ENCODE measurements at places on chromosomes 1 and 21.

DNA sequence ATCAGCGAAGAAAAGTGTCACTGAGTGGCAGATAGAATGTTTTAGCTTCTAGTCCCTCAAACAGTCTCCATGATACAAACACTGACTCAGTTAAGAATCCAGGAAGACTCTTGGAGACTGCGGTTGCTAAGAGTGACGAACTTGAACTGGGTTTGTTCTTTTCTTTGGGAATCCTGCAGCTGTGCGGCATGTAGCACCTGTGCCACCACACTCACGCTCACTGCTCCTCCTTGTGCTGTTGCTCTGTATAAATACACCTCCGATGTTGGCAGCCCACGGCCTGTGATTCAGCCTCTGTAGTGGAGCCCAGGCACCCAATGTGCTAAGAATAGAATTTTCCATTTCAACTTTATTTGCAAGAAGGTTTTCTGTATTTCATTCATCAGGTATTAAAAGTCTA, 5.5 kb upstream of the PPIE start:
- no peak for DNase-seq

DNA sequence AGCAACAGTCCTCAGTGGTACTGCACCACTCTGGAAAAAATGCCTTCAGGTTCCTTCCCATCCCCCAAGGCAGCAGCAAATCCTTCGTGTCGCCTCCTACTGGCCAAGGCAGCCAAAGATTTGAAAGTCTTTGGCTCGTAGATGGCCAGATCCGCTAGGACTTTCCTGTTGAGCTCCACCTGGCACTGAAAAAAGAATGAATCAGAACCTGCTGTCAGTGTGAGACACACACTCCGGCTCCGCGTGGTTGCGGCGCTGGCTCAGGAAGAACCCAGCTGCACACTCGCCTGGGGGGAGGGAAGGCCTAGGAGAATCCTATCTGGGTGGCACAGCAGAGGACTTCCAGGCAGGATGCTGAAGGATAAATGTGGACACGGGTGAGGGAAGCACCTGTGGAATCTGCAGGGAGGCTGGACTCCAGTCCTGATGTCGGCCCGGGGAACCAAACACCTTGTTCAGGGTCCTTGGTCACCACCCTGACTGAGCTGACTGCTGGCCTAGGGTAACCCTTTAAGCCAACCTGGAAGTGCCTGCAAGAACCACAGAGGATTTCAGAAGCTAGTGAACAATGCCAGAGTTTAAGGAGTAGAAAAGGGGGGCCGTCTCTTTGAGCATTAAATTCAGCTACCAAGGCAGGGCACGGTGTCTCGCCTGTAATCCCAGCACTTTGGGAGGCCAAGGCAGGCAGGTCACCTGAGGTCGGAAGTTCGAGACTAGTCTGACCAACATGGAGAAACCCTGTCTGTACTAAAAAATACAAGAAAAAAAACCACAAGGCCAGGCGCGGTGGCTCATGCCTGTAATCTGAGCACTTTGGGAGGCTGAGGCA, 3.2 kb upstream of the CCNL2 start:
- no peak for DNase-seq

DNA sequence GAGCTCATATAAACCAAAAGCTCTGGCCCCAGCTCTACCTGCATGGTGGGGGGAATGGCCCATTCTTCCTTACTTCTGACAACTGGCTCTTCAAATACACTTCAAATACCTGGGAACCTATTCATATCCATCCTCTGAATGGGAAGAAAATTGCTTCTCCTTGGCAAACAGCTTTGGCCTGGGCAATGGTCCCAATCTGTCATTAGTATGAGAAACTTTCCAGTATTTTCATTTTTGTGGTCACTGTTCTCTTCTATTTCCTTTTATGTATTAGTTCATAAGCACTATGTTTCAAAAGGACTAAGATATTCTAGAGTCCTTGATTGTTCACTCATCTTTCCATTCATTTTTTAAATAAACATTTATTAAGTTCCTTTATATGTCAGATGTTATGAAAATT, 5.2 kb upstream of the HSD3B2 start:
- DNase-seq, result no peak

DNA sequence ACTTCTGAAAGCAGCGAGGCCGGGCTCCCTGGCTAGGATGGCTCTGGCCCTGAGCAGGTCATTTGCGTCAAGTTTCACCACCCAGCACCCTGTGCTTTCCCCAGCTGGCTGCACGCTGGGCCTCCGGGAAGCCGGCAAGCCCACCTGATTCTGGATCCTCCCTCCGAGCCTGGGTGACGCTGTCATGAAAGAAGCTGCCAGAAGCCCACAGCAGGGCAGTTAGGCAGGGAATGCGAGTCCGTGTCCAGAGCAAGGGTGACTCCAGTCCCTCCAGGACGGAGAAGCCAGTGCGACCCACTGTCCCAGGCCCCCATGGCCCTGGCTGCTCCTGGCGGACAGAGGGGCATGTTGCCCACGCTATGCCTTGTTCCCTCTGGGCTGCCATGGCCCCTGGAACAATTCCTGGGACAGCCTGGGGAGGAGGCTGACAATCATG, 44.4 kb upstream of the PCBP3 start:
- no peak for DNase-seq

GRCh38 chr1:160095382-160096105, 2.9 kb downstream of the IGSF8 start:
- no peak for DNase-seq

DNA sequence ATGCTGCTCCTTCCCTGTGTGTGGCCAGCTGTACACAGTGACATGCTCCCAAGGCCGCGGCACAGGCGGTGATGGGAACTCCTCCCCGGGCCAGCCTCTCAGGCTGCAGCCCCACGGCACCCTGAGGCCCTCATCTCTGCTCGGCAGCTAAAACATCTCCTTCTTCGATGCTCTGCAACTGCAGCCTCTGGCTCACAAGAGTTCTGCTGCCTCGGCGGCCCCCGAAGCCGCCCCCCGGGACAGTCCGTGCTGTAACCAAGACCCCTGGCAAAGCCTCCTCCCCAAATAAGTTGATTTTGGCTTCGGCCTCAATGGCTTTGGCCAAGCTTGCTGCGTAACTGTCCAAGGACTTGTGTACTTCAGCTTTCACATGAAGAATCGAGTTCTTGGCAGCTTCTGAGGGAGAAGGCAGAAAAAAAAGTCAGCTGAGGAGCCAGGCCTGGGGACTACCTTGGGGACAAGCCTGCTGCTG, 51.3 kb downstream of the GPR161 start:
- DNase-seq, result no peak

DNA sequence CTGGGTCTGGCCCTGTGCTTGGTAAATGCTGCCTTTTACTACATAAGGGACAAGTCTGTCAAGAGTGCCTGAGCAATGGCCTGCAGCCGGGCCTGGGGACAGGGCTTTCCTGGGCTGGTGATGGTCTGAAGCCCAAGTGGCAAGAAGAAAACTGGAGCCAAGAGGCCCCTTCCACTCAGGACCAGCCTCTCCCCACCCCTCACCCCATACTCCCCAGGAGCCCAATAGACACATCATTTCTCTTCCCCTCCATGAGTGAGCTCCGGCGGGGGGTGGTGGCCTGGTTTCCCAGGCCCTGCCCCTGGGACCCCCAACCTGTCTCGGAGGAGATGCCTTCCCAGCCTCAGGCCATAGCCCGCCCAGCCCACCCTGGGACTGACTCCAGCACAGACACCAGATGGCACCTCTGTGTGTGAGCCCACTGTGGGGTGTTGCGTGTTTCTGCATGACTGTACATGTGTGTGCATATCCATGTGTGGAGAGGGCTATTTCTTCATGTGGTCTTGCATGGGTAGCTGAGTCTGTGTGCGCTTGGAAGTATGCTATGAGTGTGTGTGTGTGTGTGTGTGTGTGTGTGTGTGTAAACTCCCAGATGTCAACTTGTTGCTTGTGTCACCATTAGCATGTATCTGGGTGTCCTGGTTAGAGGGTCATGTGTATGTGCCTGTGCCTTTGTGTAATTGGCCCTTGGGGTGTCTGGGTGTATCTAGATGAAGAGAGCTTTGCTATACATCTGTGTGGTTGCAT, 14.3 kb upstream of the LRP8 start:
- no peak for DNase-seq

DNA sequence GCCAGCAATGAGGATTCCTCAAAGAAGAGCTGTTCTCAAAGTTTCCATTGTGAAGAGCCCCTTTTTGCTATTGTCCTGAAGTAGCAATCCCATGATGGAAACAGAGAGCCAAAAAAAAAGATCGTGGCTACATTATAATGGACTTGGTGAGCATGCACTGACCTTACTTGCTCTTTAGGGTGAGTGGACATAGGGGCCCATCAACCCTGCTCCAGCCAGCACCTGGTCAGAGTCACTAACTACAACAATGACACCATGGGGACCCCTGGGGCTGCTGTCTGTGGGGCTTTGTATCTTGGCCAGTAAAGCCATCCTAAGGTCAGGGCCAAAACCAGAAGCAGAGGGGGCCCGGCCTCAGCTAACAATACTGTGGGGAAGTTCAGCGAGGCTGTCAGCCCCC, 30.4 kb upstream of the RAB4A start:
- no peak for DNase-seq

- DNase-seq, result no peak
Measured at GRCh38 chr1:223231011-223231572, 88.0 kb upstream of the TLR5 start.

DNA sequence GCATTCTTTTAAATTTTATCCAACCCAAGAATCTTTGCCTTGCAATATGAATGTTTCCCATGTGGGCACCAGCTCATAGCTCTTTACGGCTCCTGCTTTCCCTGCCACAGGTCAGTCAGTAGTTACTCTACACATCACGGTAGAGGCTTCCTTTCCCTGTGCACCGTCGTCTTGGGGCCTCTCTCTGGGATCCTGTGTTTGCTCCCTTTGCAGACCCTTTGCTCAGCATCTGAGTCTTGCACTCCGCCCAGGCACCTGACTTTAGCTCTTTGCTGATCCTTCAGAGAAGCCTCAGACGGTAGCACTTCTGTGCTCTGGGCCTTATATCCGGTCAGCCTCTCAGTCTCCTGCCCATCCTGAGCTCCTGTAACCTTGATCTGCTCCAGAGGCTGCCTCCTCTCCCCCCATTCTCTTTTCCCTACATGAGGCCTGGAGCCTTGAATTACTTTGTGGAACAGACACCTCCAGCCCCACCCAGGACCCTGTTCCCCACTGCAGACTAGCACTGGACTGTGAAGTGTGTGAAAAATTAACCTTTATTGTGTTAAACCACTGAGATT, 183.5 kb upstream of the HMGB4 start:
- DNase-seq, result no peak

GRCh38 chr1:47618830-47619229, 181.0 kb downstream of the FOXD2 start:
- DNase-seq, result no peak

GRCh38 chr21:16983420-16983819, 529.4 kb upstream of the CXADR start:
- DNase-seq, result no peak

DNA sequence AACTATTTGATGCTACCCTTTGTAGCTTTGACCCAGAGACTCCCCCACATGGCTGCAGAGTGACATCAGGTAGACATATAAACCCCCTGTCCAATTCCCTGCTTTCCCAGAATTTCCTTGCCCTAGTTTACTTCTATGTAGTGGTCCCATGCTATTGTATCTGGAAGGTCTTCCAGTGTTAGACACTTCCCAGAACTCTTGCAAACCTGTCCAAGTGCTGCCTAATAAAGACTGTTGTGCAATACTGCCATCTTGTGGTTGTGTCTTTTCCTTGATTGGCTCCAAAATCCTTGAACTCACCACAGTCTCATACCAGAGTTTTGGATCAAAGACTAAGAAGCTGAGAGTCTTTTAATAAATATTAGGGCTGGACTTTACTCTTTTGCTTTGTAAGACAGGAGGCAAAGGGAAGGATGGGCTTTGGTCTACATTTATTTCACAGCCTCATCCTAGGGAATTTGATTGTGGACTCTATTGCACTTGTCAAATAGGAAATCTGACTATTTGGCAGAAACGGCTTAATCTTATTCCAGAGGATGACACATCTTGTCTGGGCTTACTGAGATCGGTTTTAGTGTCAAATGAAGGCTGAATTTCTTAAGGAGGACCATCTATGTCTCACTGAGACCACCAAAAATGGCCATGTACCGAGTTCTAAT, 169.9 kb downstream of the LRRC7 start:
- peak; percentile 5 for DNase-seq

DNA sequence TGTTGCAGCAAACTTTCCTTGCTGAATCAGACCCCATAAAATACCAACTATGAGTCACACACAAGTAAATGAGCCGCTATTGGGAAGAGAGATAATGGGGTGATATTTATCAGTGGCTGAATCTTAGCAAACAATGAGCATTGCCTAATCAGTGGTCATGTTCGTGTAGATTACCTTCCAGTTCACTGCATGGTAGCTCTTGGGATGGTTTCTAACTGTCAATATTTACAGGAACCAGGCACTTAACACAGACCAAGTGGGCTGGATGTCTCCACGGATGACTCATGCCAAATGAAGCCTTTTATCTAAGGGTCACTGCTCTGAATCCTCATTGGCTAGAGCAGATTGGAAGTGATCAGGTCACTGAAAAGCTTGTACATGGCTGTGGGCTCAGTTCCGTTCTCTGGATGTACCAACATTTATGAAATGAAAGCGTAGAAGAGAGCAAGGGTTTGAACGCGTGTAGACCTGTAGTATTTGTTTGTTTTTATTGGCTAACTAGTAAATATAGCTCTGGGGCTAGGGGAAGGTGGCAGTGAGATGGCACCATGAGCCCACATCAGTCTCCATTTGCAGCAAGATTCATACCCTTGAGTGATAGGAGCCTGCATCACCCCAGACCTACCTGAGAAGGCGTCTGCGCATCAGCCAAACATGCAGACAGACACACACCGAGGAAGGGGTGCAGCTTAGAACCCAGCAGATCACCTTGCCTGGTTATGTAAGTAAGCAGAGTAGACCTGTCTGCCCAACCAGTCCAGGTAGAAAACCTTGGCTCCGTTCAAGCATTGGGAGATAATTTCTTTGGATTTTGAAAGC, 153.3 kb downstream of the TOMM20 start:
- DNase-seq, result no peak

DNA sequence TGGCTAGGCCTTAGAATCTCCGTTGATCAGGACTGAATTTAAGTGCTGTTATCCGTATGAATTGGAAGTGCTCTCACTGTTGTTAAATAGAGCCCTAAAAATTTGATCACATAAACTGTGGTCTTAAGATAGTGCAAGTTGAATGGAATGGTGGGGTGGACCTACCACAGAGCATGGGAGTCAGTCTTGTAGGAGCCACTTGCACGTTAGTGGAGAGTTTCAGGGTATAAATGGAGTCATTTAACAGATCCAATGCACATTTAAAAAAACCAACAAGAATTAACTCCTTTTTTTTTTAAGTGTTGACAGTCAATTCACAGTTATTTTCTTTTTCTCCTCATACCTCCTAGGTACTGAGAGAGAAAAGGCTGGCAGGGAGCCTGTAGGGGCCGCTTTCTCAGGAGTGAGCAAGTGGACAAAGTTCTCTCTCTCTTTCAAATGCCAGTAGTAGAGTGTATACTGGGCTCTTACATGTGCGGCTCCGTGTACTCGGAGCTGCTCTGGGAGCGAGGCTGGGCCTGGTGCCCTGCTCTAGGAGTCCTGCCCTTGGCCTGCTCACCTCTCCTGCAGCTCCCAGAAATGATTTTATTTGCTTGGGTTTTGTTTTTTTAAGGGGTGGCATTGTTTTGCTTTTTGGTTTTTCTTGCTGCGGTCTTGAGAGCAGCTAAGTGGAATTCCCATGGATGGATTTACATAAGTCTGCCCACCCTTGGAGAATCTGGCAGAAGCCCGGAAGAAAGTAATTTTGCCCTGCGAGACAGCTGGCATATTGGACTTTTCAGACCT, 91.3 kb downstream of the ATP5PO start:
- DNase-seq, result no peak

GRCh38 chr1:19762175-19762779, 37.4 kb downstream of the TMCO4 start:
- peak; percentile 14 for DNase-seq

Measured in naive thymus-derived CD8-positive, alpha-beta T cell (primary cell).